ENCODE measurements at places on chromosomes 3 and 15. TPM values are rescaled to one million over a fixed set of nuclear protein-coding genes. Genes with fewer than 3 reads are reported as not detected.

The IQCF5 gene
- not detected for total RNA-seq

The IMPG2 gene
- not detected for total RNA-seq

DNA sequence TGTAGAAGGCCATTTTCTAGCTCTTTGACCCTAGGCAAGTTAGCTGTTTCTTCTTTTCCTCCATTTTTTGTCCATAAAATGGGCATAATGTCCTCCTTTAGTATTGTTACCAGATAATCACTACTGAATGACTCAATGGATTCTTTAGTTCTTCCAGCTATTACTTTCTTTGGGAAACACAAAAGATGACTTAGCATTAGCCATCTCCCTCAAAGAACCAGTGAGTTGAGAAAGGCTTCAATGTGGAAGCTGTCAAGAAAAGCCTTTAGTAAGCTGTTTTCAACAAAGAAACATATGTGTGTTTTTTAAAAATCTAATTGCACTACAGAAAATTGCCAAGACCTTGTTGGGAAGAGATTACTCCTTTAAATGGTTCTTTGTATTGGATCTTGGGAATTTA, 135.7 kb downstream of the SLC9A9 start:
- no peak for DNase-seq

DNA sequence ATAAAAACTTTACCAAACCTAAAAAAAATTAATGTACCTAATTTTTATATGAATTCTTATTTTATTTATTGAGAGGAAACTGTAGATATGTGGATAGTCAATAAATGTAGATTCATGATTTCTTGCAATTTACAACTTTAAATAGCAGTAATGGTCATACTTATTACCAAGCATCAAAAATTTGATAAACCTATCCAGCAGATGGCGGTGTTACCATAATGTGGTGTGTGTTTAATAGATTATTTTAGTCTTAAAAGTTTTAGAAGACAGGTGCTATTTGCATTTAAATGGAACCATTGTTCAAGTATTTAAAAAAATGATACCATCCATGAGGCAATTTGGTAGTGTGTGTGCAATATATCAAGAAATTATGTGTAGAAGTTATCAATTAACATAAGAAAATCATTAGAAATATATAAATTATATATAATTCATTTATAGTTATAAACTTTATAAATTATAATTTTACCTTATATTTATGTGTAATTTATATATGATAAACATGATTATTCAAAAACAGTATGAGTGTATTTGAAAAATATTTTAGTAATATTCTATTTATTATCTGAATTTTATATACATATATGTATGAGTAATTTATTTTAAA, 176.0 kb upstream of the BCHE start:
- DNase-seq: peak; percentile 20

DNA sequence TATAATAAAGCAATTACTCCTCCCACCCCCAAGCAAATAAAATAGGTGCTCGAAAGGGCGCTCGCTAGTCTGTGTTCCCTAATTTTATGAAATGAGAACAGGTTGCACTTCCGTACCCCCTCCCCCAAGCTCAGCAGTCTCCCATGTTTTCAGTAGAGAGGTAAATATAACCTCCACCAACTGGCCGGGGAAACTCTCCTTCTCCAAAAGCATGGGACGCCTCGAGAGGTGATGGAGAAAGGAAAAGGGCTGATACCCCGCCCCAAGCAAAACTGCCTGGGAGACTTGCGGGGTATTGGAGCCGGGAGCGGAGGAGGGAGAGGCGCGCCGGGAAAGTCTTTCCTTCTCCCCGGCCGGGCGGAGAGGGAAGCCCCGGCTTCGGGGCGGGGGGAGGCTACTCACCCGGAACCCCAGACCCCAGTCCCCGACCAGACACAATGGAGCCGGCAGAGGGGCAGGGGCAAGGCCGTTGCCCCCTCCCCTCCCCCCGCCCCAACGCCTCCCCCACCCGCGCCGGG, 605 bp downstream of the DCUN1D1 start:
- DNase-seq: no peak

The SLC22A14 gene
- 0.35 TPM for total RNA-seq

GRCh38 chr3:142852009-142852408, 36.9 kb downstream of the PCOLCE2 start:
- DNase-seq: no peak

DNA sequence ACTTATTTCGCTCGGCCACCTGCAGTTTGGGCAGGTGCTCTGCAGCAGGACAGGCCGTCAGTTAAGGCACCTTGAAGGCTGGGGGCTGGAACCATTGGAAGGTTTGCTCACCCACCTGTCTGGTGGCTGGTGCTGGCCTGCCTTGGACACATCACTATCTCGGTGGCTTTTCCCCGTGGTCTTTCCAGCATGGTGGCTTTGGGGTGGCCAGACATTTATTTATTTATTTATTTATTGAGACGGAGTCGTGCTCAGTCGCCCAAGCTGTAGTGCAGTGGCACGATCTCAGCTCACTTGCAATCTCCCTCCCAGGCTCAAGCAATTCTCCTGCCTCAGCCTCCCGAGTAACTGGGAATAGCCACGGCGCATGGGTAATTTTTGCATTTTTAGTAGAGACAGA, 11.7 kb downstream of the ISG20 start:
- DNase-seq: no peak

DNA sequence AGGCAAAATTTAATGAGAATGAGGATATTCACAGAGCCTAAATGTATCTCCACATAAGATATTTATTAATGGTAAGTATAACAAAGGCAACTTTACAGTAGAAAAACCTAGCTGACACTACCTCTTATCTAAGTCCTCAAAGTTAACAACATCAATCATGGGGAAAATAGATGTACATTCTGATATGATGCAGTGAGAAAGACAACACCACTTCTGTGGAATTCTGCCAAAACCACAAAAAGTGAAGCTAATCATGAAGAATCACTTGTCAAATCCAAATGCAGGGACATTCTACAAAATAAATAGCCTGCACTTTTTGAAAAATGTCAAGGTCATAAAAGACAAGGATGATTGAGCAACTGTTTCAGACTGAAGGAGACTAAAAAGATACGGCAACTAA, 27.5 kb upstream of the EOMES start:
- no peak for DNase-seq

GRCh38 chr3:98519351-98519750, 3.4 kb downstream of the CLDND1 start:
- no peak for DNase-seq

The ILDR1 gene
- not detected for total RNA-seq

DNA sequence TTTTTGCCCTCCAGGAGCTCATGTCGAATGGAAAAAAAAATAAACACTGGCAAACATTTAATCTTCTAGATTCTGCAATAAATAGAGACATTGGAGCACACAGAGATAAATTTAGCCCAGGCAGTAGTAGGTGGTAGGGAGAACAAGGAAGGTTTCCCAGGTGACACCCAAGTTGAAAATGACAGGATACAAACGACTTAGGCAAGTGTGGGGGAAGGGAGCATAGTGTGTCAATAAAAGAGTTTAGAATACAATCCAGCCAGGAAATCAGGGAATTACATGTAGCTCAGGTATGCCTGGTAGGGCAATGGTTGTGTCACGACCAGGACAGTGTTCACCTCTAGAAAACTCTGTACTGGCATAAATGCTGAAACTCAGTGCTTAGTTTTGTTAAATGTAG, 364.6 kb upstream of the AGTR1 start:
- DNase-seq: no peak

The GXYLT2 gene
- 4.3 TPM for total RNA-seq

DNA sequence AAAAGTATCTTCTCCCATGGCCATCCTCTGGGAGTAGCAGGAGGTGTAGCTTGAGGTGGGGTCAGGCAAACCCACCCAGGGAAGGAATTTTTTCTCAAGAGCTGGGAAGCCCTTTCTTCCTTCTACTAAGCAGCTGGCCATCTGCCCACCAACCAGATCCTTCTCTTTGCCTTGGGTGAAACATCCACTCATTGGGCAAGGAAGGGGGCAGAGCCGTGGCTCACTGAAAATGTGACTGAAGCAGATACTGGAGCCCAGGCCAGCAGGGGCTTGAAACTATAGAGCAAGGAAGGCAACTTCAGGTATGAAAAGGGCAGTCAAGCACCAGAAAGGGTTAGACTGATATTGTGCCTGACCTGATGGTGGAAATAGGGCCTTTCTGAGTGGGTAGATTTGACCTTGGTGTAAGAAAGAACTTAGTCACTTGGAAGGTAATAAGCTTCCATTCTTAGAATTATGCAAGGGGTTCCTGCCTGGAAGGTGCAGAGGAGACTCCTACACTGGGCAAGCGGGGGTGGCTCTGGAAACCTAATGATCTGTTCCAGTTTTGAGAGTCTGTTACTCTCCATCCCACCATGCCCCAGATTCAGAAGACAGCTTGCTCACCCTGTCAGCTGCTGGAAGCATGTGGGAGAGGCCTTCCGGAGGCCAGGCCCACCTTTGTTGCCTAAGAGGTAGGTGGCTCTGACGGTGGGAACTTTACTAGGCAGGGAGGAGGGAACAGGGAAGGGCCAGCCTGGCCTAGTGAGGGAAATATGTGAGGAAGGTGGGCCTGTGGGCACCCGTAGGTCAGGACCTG, 22.0 kb upstream of the PLA2G4E start:
- DNase-seq: no peak

GRCh38 chr3:71503525-71504249, 79.8 kb downstream of the FOXP1 start:
- DNase-seq: no peak

The DISP2 gene
- total RNA-seq: 1.0 TPM

DNA sequence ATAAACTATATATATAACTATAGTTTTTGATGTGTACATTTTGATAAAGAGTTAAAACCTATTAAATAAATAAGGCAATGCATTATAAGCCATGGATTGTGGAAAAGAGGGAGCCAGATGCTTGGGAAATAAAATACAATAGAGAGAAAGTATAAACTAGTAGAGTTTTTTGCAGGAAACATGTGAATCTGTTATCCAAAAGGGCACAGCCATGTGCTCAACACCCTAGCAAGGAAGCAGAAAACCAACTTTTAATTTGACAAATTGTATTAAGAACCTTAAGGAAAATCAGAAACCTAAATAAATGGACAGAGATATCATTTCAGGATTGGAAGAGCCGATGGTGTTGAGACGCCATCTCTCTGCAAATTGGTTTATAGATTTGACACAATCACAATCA, 63.5 kb downstream of the ITGB5 start:
- no peak for DNase-seq

DNA sequence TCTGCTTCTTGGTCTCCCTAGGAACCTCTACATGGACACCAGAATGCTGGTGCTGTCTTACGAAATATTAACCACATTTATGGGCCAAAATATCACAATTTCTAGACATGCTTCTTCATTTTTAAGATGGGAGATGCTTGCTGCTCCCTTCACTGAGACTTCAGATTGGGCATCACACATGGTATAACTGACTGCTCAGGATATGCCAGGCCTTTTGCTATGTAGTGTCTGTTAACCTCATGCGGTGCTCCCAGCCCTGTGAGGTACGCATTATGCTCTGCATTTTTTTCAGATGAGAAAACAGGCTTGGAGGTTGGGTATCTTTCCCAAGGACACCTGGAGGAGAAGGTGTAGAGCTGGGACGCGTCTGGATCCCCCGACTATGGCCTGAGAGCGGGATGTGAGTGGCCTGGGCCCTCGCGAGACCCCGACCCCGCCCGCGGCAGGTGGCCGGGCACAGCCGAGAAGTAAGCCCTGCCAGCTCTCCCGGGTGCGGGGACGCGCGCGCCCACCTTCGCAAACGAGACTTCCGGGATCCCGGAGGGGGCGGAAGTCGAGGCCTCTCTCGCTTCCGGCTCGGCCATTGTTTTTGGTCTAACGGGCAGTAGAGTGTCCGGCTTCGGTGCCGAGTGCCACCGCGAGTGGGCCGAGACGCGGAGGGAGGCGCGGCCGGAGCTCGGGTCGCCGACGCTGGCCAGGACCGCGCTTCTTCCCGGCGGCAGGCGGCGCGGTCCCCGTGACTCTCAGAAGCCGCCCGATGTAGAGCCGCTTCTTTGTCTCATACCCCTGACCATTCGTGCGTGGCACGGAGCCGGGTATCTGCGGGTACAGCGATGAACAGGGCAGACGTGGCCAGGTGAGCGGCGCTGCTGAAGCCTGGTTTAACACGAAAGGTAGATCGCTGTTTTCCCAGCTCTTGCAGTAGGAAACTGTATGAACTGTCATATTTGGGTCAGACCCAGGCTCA, at the start of gene ZKSCAN7:
Gene ZKSCAN7 (plus strand): TSS at position 568 of the 967 bp plus-strand sequence. CDS start 1,855 bp downstream, outside the sequence.
- DNase-seq: no peak

DNA sequence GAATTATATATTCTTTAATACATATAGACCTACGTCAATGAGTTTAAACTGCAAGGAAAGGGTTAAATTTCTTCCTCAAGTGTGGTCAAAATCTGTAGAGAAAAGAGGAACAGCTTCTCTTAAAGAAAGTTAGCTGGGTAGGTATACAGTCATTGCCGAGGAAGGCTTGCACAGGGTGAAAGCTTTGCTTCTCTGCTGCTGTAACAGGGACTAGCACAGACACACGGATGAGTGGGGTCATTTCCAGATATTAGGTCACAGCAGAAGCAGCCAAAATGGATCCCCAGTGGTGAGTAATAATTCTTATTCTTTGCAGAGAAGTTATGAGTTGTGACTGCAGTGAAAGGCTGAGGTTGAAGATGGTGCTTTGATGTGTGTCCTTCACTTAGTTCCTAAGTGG, at the start of gene CD86:
Gene CD86 (plus strand): TSS at position 148 of the 400 bp plus-strand sequence. CDS start 128 bp downstream, at position 276.
- no peak for DNase-seq

The GNAT1 gene
- not detected for total RNA-seq

The ACP3 gene
- total RNA-seq: 0.78 TPM

DNA sequence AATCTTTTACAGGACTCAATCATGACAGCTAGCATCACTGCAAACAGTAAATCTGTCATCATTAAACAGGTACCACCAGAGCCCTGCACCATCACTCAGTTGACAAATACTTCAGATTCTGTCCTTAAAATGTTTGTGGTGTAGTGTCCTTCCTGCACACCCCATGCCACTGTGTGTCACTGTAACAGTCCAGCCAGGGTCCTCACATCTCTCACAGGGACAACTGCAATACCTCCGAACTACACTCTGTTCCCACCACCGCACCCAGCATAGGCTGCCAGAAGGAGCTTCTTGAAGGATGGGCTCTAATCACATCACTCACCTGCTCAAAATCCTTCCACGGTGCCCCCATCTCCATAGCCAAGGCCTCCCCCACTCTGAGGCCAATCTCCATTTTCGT, 90.2 kb upstream of the FGF12 start:
- no peak for DNase-seq

- no peak for DNase-seq
These were observed 1102.6 kb upstream of the EPHA6 start for GRCh38 chr3:95711789-95712188.

DNA sequence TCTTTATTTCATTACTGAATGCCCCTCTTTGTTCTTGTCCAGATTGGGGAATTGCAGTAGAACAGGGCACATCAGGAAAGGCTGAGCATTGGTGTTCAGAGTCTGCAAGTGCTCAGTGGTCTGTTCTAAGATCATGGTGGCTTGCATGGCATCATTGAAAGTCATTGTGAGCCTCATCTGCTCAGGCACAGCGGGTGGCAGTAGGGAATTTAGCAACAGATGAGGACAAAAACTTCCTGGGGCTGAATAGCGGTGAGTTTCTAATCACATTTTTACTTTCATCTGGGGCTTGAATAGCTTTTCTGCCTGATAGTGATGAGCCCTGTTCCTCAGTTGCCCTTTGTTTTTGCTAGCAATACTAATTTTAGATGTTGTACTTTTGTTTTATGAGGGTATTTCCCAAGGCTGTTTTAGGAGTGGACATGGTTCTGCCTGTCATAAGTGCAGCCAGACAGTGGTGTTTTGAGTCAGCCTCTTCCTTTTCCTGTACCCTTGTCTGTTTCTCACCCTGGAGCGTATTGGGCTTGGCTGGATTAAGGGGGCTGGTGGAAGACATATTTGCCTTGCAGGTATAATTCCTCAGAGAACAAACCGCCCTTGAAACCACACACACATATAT, 127.2 kb upstream of the IL12A start:
- no peak for DNase-seq
